ENCODE measurements at places on chromosomes 6 and 20. TPM values are rescaled to one million over a fixed set of nuclear protein-coding genes. Genes with fewer than 3 reads are reported as not detected.

Gene MAS1
- 0.32 TPM for polyA plus RNA-seq

DNA sequence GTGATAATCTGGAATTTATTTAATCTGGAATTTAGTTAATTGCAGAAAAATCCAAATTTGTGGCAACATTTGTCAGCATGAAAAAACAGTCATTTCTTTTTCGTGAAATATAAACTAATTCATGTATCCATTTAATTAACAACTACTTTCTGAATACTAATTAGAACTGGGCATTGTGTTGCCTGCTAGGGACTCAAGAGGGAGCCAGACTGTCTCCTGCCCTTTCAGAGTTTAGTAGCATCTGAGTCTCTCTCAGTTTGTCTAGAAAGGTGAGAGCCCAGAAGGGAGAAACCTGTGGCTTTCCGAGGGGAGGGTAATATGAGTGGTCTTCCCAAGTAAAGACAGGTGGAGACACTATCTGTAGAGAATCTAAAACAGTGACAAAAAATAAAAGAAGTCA, 210.9 kb upstream of the HDDC2 start:
- DNase-seq = no peak

Gene RSPH4A
- 0.52 TPM for polyA plus RNA-seq

DNA sequence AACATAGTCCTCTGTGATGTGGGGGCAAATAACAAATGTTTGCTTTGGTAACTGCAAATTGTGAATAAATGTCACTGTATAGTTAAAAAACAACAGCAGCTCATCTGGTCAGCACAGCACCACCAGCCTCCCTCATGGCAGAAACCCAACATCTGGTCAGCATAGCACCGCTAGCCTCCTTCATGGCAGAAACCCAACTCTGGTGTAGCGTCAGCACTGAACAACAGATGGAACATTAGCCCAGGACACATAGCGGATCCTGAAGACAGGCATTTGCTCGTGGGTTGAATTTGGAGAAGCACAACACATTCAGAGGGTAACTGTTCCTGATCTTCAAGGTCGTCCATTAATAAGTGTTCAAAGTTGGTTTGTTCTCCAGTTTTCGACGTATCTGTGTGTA, 265.9 kb downstream of the DLL1 start:
- peak; percentile 57 for DNase-seq

- DNase-seq = no peak
Measured at GRCh38 chr20:34364223-34364506, 1.1 kb downstream of the ITCH start.

Gene MYLK4
- 0.52 TPM for polyA plus RNA-seq

DNA sequence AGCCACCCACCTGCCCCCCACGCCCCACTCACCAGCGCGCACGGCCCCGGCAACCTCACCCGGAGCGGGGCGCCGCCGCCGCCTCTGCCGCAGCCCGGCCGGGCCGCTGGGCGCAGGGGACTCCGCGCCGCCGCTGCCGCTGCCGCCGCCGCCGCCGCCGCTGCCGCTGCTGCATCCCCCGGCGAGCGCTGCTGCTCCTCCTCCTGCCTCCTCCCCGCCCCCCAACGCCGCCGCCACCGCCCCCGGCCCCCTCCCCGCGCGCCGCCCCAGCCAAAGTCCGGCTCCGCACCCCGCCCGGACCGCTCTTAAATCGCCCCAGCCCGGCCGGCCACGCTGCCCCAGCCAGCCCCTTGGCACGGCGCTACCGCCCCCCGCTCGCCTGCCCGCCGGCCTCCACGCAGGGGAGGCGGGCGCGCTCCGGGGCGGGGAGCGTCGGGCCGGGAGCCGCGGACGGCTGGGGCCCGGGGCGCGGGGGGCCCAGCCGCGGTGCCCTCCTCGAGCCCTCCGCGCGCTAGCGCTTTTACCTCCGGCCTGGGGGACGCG, at the start of gene SULF2:
Gene SULF2, minus strand, starts transcription at position 171 of the 543 bp plus-strand sequence. CDS start 28,118 bp downstream, outside the sequence.
- peak; percentile 85 for DNase-seq

Gene ZSCAN9
- polyA plus RNA-seq = 12.5 TPM

Gene SEL1L2
- 2.8 TPM for polyA plus RNA-seq

DNA sequence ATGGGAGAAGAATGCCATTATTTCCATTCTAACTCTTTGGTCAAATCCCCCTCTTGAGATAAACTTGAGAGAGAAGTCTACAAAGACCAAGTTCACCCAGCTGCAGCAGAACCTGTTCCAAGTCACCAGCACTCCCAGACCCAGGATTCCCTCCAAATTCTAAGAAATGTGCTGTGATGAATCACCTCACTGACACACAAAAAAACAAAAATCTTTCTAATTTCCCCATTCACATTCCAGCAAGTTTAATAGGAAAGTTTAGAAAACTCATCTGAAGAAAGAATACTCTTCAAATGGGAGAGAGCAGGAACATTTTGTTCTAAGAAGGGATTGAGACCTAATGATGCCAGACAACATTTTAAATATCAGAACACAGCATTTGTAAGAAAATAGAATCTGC, 213.6 kb upstream of the PLCB4 start:
- peak; percentile 54 for DNase-seq

DNA sequence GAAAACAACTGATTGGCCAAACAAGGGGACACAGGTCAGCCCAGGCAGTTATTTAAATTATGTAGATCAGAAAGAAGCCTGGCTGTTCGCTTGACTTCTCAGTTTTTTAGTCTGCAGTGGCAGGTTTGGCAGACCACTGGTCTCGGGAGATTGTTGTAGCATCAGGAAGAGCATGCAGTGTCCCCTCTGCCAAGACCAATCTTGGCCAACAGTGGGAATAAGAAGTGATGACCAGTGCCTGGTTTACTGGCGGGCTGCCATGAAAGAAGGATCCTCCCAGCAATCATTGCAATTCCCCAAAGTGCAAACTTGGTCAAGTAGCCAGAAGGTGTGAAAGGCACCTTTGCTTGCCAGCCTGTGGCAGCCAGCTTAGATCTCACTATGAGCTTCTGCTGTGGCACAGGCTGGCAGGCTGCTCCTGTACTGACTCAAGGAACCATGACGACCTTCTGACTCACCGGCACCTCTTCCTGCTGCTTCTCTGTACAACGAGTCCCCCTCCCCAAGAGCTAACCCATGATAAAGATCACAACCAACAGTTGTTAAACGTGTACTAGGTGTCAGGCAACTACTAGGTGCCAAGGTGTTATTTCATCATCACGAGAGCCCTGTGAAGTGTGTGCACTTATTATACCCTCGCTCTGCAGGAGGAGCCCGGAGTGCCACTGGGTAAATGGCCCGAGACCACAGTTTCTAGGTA, 76.8 kb upstream of the DUSP22 start:
- no peak for DNase-seq

Gene RBPJL
- not detected for polyA plus RNA-seq

GRCh38 chr20:63896264-63897105, 1.6 kb downstream of the DNAJC5 start:
- peak; percentile 64 for DNase-seq

- DNase-seq = no peak
Measured at GRCh38 chr20:61728786-61729770, 336.6 kb downstream of the TAF4 start.

DNA sequence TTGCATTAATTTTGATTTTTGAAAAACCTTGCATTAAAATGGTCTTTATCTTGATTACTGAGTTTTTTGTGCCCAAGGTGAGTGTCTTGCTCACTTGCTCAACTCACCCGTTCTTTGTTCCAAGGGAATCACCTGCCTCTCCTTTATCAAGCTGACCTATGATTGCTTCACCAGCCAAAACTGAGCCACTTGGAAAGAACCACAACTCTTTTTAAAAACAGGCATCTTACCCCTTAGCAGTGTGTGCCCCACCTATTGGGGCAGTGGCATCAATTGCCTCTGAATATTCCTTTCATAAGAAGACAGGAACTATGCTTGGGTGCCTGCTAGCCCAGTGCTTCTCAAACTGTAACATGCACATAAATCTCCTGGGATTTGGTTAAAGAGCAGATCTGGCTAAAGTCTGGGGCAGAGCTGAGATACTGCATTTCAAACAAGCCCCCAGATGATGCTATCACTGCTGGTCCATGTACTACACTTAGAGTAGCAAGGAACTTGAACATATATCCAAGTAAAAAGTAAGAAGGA, 3.3 kb upstream of the STK38 start:
- DNase-seq = no peak

DNA sequence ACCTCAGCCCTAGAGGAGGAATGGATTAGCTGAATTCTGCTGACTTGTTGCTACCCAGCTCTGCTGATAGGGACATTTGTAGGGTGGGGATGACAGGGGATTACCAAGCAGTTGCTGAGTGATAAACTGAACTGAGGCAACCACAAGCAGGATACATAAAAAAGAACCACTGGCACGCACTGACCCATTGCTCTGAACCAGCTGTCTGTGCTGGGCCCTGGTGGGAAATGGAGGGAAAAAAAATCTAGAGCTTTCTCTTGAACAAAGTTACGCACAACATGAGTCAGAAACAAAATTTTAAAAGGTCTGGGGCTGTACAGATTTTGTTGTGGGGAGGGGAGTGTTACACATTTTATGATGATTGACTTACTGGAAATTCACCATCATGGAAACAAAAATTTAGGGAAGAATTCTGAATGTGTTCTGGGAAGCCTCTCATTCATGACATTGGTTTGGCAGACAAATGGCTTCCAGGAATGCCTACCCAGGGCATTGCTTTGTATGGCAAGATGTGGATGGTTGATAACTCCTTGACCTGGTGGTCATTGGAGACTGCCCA, 37.7 kb downstream of the FOXO3 start:
- DNase-seq = no peak

Gene RPN2
- polyA plus RNA-seq = 83.4 TPM

DNA sequence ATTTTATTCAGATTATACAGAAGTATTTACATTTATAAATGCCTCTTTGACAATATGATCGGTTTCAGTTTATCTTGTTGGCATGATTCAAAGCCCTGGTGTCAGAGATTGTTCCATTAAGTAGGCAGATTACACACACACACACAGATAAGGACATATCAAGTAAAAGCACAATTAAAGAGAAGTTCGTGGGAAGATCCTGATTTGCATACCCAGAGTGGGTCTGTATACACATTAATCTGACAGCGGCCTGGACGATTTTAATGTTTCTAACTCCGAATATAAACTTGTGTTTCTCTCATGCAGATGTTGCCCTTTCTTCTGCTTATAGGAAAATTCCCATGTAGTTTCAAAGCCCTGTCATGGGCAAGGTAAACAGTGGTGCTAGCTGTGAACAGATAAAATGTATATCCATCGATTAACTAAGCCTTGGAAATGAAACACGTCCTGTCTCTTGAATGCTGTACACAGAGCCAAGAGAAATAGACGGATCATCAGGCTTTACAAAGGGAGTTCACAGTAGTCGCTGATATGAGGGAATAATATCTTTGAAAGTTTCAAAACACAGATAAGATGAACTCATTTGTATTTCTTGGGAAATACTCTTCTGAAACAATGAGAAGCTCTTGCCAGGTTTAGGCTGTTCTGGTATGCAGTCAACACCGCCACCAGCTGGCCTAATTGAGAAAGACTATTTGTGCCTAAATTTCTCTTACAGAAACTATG, 108.2 kb upstream of the GMDS start:
- peak; percentile 75 for DNase-seq

- no peak for DNase-seq
Measured at GRCh38 chr6:12761376-12762115, 45.0 kb downstream of the PHACTR1 start.

GRCh38 chr20:573414-574296, 30.1 kb upstream of the CSNK2A1 start:
- DNase-seq = no peak

GRCh38 chr6:121865811-121866210, 430.4 kb downstream of the GJA1 start:
- no peak for DNase-seq

GRCh38 chr6:161590961-161591627, 317.2 kb upstream of the AGPAT4 start:
- no peak for DNase-seq

- no peak for DNase-seq
Measured at GRCh38 chr6:89172131-89172530, 26.3 kb downstream of the PM20D2 start.

GRCh38 chr6:15730442-15730841, 67.6 kb upstream of the DTNBP1 start:
- no peak for DNase-seq

DNA sequence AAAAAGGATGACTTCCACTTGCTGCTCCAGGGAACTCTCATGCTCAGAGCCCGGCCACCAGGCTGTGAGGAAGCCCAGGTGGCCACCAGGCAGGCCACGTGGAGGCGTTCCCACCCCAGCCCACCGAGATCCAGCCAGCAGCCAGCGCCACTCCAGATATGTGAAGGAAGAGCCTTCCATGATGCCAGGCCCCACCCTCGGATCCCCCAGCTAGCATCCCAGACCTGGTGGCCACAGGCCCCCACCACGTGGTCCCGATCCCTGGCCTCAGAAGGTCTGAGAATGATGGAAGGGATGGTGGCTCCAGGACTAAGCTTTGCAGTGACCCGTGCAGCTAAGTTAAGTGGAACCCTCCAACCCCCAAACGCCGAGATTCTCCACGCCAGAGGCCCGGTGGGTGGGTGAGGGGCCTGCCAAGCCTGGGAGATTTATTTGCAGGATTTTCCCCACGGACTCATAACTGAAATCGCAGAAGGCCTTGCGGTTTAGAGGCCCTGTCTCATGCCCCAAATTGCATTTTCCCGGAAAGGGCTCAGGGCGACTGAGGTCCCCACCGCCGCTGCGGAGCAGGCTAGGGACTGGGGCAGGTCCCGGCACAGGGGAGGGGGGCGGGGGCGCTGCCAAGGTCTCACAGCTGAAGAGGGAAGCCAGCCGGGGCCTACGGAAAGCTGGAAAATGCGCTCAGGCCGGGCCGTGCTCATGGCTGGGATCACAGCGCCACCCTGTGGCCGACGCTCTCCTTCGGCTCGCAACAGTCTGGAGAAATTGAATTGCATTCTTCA, 31.1 kb upstream of the CST7 start:
- DNase-seq = peak; percentile 81

- DNase-seq = no peak
Measured at GRCh38 chr20:23127506-23128279, 41.6 kb upstream of the CD93 start.

DNA sequence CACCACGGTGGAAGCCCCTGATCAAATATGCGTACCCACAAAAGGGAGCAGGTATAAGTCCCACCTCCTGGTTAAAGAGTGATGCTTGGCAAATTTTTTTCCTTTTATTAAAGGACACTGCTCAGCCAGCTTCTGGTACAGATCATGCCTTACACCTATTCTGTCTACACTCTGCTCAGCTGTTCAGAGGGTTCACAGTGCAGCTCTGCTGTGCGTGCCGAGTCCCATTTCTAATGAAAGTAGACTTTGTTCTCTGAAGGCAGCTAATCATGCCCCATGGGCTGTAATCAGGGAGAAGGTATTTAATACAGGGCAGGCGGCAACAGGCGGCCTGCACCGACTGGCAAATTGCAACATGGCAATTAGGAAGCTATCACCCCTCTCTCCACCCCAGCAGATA, 16.3 kb downstream of the LRRC73 start:
- no peak for DNase-seq

Gene TXLNB
- polyA plus RNA-seq = 6.4 TPM

- no peak for DNase-seq
Measured at GRCh38 chr20:43034981-43035724, 154.6 kb downstream of the PTPRT start.

GRCh38 chr6:39080246-39080875, 31.8 kb downstream of the GLP1R start:
- DNase-seq = no peak

Gene TNFAIP3
- 35.4 TPM for polyA plus RNA-seq

GRCh38 chr6:31169123-31169857, 1.2 kb downstream of the POU5F1 start:
- no peak for DNase-seq
